ENCODE measurements at places on chromosomes 2 and 18. TPM values are rescaled to one million over a fixed set of nuclear protein-coding genes. Genes with fewer than 3 reads are reported as not detected.

GRCh38 chr18:46213295-46213694 lies 109.1 kb downstream of the HAUS1 start:
- no peak for DNase-seq

- DNase-seq: no peak
These were observed 75.6 kb downstream of the SPP2 start for GRCh38 chr2:234126146-234126470.

GRCh38 chr2:70381821-70382220 lies 80.0 kb upstream of the FAM136A start:
- DNase-seq: peak; percentile 28

GRCh38 chr2:218927422-218927821 lies 32.0 kb upstream of the CDK5R2 start:
- no peak for DNase-seq

- no peak for DNase-seq
These were observed 170.4 kb downstream of the SOCS6 start for GRCh38 chr18:70459251-70459650.

DNA sequence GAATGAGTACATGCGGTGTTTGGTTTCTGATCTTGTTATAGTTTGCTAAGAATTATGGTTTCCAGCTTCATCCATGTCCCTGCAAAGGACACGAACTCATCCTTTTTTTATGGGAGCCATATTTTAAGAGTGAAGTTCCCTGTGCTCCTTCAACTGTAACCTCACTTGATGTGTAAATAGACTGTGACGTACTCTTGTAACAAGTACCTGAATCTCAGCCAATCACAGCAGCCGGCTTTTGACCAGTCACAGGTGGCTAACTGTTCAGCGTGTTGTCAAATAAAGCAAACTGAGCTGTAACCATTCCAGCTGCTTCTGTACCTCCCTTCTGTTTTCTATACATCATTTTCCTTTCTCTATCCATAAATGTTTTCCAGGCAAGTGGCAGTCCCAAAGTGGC lies 774.3 kb upstream of the HS6ST1 start:
- DNase-seq: no peak

DNA sequence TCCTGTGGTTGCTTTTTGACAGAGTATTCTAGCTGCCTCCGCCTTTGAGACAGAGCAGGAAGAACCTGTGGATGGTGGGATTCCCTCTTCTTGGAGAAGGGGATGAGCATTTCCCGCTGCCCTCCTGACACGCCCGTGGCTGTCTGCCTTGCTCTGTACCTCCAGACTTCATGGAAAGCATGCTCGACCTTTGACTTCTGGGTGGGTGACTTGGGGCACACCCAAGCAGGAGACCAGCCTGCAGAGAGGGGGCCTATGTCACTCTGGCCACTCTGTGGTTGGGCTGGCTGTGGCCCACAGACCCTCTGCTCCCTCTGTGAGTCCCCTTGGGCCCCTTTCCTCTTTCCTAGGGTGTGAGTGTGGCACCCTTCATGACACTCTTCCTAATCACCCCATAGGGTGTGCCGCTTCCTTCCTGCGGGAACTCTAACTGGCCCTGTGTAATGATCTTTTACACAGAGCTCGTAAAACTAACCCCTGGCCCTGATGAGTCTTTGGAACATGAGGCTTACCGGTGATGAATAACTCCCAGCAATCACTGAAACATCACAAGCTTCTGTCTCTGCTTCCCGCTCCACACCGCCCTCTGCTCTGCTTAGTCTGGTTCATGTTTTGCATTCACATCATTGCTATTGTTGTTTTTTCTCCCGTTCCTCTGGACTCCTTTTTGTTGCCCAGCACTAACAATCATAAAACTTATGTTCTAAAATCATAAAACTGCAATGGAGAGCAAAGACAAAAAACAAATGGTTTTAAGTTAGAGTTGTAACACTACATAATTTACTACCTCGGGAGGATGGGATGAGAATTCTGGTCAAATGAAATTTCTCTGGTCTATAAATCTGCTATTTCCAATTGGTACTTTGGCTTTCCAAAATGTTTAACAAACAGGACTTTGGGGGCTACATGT lies 101.1 kb downstream of the SH3YL1 start:
- DNase-seq: no peak

DNA sequence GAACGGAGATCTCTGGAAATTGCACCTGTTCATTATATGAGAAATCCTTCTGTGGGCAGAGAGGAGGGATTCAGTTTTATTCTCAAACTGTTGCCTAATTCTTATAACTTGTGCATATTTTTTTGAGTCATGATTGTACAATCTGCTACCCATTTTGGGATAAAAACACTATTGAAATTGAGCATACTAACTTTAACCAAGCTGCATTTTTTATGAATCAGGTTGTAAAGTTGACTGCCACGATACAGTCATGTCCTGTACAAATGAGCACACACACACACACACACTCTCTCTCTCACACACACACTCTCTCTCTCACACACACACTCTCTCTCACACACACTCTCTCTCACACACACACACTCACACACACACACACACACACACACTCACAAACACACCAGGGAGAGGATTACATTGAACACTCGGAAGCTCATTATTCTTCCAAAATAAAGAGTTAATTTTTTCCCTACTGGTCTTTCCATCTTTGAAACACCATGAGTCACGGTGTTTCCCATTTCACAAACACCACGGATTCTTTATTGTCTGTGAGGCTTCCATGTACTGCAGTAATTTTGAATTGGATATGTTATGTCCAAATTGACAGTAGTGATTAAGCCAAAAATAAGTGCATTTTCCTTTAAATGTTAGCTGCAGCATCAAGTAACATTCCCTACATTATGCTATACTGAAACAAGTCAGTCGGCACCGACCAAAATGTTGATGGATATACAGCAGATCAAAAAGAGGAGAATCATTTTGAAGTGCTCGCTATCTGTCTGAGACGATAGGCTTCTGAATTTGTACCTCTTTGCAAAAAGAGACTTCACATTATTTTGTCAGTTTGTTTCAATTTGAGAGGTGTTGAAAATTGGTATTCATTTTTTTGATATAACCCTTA lies 216.9 kb downstream of the ARHGAP15 start:
- DNase-seq: no peak

GRCh38 chr2:41242001-41242331 lies 790.1 kb upstream of the SLC8A1 start:
- DNase-seq: no peak

DNA sequence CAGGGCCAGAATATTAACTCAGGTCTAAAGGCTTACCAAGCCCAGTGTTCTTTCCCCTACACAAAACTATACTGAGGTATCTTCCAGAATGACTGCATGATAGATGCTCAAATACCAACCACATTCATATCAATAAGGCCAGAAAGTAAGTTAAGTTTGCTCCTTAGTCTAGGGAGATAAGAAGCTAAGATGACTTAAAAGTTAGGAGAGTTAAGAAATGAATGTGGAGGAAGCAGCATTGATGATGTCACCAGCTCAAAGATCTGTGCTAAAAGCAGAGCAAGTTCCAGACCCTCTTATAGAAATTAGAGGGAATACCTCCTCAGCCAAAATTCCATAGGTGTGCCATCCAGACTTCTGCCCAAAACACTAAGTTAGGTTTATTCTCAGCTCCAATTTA lies 6.1 kb downstream of the PPP4R1 start:
- no peak for DNase-seq

DNA sequence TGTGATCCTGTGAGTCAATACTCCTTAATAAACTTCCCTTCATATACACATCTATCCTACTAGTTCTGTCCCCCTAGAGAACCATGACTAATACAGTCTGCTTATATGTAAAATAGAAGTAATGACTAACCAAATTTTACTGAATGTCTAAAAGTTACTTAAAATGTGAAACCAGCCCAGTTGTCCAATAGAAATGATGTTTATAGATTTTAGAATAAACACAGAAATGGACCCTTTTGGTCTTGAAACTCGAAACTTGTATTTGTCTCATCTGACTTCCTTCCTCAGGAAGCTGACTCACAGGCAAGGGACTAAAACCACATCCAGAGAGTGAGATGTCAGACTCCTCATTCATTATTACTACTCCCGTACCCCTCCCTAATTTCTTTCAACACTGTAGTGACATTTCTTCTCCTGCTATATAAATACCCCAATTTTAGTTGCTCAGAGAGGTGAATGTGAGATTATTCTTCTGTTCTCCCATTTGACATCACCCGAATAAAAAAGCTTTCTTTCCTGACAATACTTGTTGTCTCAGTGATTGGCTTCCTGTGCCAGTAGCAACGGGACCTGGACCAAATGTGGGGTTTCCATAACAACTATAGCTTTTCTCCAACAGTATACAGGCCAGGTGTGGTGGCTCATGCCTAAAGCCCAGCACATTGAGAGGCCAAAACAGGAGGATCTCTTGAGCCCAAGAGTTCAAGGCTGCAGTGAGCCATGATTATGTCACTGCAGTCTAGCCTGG lies 486.0 kb downstream of the ERBB4 start:
- no peak for DNase-seq

GRCh38 chr2:3626812-3627499 lies 31.0 kb upstream of the ALLC start:
- peak; percentile 32 for DNase-seq

- DNase-seq: no peak
These were observed 25.7 kb downstream of the DHX57 start for GRCh38 chr2:38850045-38850444.

GRCh38 chr2:168997794-168998193 lies 33.3 kb downstream of the ABCB11 start:
- no peak for DNase-seq

- DNase-seq: peak; percentile 84
These were observed 95.3 kb downstream of the CD8B2 start for GRCh38 chr2:106582148-106583143.

DNA sequence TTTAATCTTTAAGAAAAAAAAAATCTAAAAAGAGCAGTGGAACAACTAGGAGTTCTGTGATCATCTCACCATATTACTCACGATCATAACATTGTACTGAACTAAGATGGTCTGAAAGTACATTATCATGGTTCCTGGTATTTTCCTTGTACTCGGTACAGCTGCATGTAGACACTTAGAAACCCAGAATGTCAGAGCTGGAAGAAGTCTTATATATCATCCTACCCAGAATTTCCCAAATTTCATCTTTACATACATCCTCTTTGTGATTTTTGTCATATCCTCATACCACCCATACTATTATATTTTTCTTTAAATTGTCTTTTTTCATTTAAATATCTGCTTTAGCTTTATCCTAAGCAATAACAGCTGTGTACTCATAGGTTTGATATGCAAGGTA lies 12.4 kb upstream of the ST3GAL5 start:
- DNase-seq: no peak

DNA sequence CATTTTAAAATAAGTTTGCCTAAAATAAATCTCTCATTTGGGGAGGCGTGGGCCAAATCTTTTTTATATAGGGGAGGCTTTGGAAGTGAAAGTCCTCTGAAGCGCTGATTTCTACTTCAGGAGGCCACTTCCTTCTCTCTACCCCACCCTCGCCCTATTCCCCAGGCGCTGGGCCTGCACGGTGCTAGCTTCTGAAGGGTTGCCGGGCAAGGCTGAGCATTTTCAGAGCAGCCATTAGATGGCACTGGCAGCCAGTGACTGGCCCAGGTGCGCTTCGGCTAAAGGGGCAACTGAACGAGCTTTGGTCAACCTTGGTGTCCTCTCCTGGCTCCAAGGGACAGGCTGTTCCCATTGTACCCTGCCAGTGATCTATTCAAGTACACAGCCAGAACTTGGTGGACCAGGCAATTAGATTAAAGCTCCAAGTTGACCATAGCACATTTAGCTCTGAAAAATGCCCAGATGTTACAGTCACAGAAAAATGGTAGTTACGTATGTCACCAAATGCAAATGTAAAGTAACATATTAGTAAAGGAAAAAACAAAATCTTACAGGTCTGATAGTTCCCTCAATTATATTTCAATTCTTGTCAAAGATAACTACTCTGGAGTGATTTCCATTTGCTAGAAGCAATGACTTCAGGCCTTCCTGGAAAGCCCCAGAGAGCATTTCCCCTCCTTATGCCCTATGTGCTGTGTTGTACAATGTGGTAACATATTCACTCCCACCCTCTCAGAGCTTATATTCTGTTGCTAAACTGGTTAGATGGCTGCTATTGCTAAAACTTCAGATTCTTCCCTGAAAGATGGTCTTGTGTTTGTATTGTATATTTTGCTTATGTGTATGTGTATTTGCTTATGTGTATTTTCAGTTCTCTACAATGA lies 2.1 kb downstream of the POMC start:
- no peak for DNase-seq

GRCh38 chr2:161857920-161858319 lies 216.1 kb downstream of the DPP4 start:
- no peak for DNase-seq

- no peak for DNase-seq
These were observed 22.6 kb upstream of the PGAP1 start for GRCh38 chr2:196949116-196949515.

GRCh38 chr18:36058674-36059073 lies 8.7 kb downstream of the RPRD1A start:
- DNase-seq: no peak

- DNase-seq: no peak
These were observed 60.3 kb downstream of the HPCAL1 start for GRCh38 chr2:10362898-10363454.

GRCh38 chr18:35458677-35459441 lies 38.9 kb downstream of the INO80C start:
- no peak for DNase-seq

DNA sequence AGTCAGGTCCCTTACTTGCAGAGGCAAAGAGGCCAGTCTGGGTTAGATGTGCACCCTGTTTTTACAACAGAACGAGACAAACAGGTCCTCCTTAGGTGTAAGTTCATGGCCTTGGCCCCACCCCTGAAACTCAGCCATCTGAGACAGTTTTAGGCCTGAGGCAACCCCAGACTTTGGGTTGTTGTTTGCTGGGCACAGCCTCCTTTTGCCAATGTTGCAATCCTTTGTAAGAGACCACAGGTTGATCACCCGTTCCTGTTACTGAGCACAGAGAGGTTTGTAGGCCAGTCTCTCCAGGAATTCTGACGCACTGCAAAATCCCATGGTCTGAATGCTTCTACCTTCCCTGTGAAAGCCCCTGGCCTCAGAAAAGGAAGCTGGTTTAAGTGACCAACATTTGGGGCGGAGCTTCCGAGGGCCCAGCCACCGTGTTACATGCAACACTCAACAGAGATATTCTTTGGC lies 15.5 kb upstream of the IL1RN start:
- no peak for DNase-seq

- DNase-seq: peak; percentile 65
These were observed 427.7 kb upstream of the HS6ST1 start for GRCh38 chr2:128746356-128746755.

LRRTM4 gene
- total RNA-seq: 27.7 TPM

LINC00305 gene
- total RNA-seq: not detected

HES6 gene
- 4.3 TPM for total RNA-seq

DSG1 gene
- total RNA-seq: 0.09 TPM

NPHP1 gene
- total RNA-seq: 5.1 TPM

GAL3ST2 gene
- total RNA-seq: 0.86 TPM

CYP26B1 gene
- 1,322 TPM for total RNA-seq

ODC1 gene
- 148 TPM for total RNA-seq

LRP1B gene
- total RNA-seq: 1.7 TPM

FAM161A gene
- total RNA-seq: 9.3 TPM

Data from mesothelial cell of epicardium (in vitro differentiated cells).